Stomach (tissue), 19 donors: ENCODE measurements at places on chromosomes 7 and 10. TPM values are rescaled to one million over a fixed set of nuclear protein-coding genes. Genes with fewer than 3 reads are reported as not detected.

- no peaks in the 10 kb centered on the region for H3K36me3 ChIP-seq
- H3K4me3 ChIP-seq = no peak overlapping the region
- H3K27ac ChIP-seq = no peak overlapping the region
- H3K27me3 ChIP-seq = no peaks in the 10 kb centered on the region
Observed at GRCh38 chr10:60368875-60369546, 20.7 kb downstream of the ANK3 start.

DNA sequence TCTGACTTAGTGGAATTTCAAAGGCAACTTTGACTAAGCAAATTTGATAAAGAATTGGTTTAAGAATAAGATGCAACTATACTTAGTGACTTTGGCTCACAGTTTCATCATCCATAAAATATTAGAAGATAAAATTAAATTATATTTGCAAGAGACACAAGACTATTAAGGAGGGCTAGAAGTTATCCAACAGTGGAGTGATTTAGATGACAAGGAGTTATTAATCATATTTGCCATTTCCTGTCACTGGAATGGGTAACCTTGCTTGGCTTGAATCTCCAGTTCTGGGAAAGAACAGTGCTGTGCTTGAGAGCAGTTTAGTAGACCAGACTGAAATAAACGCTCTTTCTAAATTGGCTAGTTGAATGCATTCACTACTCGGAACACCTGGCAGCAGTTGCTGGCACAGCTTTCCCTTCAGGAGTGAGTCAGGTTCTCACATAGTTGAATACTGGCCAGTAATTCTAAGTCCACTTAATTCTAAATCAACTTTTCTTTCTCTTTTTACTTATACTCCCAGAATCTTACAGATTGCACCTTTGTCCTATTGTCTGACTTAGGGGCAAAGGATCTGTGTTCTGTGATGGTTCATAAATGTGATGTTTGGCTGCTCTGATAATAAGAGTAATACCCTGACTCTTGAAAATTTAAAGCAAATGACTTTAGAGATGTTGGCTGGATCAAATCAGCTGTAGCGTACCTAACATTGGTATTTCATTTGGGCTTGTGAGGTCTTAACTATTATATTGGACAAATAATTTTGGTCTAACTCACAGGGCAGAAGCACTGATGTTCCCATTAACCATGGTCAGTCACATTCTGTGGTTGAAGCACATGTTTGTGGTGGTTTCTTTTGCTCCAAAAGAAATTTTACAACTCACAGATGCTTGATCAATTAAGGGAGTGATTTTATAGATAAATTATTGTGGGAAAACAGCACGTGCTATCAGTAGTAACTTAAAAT lies 16.6 kb downstream of the STMP1 start:
- DNase-seq = peak; percentile 47
- peaks cover 44% of the 10 kb centered on the region for H3K36me3 ChIP-seq
- no peak overlapping the region for H3K4me3 ChIP-seq
- H3K27ac ChIP-seq = no peak overlapping the region
- no peaks in the 10 kb centered on the region for H3K27me3 ChIP-seq

DNA sequence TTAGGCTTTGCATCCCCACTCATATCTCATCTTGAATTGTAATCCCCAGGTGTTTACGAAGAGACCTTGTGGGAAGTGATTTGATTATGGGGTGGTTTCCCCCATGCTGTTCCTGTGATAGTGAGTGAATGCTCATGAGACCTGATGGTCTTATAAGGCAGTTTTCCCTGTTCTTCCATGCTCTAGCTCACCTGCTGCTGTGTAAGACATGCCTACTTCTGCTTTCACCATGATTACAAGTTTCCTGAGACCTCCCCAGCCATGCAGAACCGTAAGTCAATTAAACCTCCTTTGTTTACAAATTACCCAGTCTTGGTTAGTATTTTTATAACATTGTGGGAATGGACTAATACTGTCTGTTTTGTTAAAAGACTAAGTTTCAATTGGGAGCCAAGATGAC lies 35.3 kb upstream of the ZNF92 start:
- no peaks in the 10 kb centered on the region for H3K4me1 ChIP-seq
- no peaks in the 10 kb centered on the region for H3K27me3 ChIP-seq
- H3K4me3 ChIP-seq = no peak overlapping the region
- no peaks in the 10 kb centered on the region for H3K36me3 ChIP-seq
- H3K27ac ChIP-seq = no peak overlapping the region

GRCh38 chr7:71860572-71860971 lies 551.6 kb downstream of the CALN1 start:
- H3K27me3 ChIP-seq = no peaks in the 10 kb centered on the region
- no peaks in the 10 kb centered on the region for H3K4me1 ChIP-seq
- H3K27ac ChIP-seq = no peak overlapping the region
- H3K36me3 ChIP-seq = no peaks in the 10 kb centered on the region

GRCh38 chr10:107880185-107880584 lies 715.7 kb upstream of the SORCS1 start:
- DNase-seq = no peak
- no peaks in the 10 kb centered on the region for H3K4me1 ChIP-seq
- H3K27me3 ChIP-seq = no peaks in the 10 kb centered on the region
- no peak overlapping the region for H3K4me3 ChIP-seq
- no peaks in the 10 kb centered on the region for H3K36me3 ChIP-seq

DNA sequence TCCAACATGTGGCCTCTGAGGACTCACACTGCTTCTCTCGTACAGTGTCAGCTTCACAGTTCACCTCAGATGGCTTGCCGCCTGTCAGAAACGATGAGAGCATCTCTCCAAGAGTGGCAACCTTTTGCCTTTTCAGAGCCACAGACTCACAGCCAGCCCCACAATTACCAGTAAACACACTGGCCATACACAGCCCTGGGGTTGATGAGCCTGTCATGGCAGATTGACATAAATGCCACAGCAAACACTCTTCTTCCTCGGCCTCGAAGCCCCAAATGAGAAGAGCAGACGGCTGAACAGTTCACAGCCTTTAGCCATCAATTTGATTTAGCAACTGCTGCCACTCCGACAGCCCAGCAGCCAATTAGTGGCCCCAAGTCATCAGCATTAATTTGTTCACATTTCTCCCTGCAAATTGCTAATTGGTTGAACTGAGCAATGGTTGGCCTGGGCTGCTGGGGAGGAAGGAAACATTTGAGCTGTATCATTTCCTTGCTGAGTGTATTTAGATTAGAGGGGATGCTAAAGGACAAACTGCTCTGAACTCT lies 1142.9 kb downstream of the SORCS3 start:
- no peak overlapping the region for H3K4me3 ChIP-seq
- H3K4me1 ChIP-seq = no peaks in the 10 kb centered on the region
- H3K36me3 ChIP-seq = no peaks in the 10 kb centered on the region
- H3K27ac ChIP-seq = no peak overlapping the region

DNA sequence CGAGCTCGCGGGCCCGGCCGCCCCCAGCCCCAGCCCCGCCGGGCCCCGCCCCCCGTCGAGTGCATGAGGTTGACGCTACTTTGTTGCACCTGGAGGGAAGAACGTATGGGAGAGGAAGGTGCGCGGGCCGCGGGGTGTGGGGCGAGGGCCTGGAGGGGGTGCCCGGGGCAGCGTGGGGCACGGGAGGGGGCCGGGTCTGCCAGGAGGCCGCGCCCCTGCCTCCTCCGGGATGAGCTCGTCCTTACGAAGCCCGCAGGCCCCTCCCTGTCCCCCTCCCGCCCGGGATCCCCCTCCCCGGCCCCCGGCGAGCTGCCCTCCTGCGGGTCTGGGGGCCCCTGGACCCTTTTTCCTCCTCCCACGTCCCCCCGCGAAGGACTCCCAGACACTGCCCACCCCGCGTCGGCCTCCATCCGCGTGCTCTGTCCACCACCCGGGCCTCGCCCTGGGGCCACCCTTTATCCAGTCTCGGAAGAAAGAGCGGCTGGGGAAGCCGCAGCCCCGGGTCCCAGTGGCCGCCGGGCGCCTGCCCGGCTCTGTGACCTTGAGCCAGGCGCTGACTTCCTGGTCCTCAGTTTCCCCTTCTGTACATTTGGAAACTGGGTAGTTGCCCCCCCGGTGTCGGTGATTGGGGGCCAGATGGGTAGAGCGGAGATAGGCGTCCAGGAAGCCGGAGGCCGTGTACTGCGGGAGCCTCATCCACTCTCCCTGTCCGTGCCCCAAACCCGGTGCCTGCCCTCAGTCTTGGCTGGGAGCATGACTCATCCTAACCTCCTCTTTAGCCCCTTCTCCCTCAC lies 521 bp downstream of the LIMK1 start:
- peak overlapping the region; percentile 92 for H3K4me3 ChIP-seq
- H3K4me1 ChIP-seq = peaks cover 18% of the 10 kb centered on the region
- peak overlapping the region; percentile 84 for H3K27ac ChIP-seq
- no peaks in the 10 kb centered on the region for H3K27me3 ChIP-seq
- H3K36me3 ChIP-seq = peaks cover 23% of the 10 kb centered on the region

DNA sequence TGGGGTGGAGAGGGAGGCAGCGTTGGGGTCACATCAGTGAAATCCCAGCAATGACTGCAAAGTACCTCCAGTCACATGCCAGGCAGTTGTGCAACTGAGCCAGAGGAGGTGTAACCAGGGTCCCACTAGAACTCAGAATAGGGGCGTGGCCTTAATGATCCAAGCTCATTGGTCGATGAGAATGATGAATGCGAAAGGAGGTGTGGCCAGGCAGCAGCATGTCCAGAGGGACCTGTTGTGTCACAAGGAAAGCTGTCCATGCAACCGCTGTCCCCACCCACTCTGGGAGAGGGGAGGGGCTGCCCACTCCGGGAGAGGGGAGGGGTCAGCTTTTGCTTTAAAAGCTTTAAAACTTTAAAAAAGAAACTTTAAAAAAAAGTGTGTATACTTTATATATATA lies 25.3 kb upstream of the MTPAP start:
- H3K4me1 ChIP-seq = peaks cover 3% of the 10 kb centered on the region
- no peak for DNase-seq
- no peaks in the 10 kb centered on the region for H3K36me3 ChIP-seq

- H3K27me3 ChIP-seq = no peaks in the 10 kb centered on the region
- H3K36me3 ChIP-seq = no peaks in the 10 kb centered on the region
- peak within 1 kb of the TSS; percentile 22 for H3K4me3 ChIP-seq
- H3K4me1 ChIP-seq = peaks cover 4% of the 10 kb centered on the region
Observed at GRCh38 chr7:114414156-114415063, at the start of gene FOXP2. TSS of gene FOXP2 (plus strand) at chr7:114414815. CDS start at chr7:114426512, 11,697 bp downstream.

DNA sequence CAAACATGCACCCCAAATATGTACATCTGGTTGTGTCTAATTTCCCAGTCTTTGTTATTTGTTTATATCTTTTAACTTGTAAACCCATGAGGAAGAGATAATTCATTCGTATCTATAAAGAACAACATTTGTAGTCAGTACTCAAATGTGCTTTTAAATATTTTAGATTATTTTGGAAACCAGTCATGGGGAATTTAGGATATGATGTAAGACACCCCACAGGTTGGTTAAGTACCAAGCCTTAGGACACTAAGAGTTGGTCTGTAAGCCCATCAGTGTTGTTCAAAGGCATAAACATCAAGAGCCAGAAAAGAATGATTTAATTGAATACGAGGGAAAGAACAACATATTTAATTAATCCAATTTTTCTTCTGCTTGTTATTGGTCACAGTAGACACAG lies 421.1 kb upstream of the SEMA3C start:
- no peaks in the 10 kb centered on the region for H3K27me3 ChIP-seq
- no peak overlapping the region for H3K27ac ChIP-seq
- no peaks in the 10 kb centered on the region for H3K36me3 ChIP-seq
- H3K4me3 ChIP-seq = no peak overlapping the region
- no peak for DNase-seq
- no peaks in the 10 kb centered on the region for H3K4me1 ChIP-seq

DNA sequence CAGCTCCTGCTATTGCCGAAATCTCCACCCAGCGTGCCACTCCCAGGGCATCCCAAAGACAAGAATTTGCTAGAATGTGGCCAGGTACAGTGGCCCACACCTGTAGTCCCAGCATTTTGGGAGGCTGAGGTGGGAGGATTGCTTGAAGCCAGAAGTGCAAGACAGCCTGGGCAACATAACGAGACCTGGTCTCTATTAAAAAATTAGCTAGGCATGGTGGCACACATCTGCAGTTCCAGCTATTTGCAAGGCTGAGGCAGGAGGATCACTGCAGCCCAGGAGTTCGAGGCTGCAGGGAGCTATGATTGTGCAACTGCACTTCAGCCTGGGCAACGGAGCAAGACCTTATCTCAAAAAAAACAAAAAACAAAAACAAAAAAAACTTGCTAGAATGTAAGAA lies 73.3 kb upstream of the LYZL2 start:
- DNase-seq = no peak
- H3K4me1 ChIP-seq = peaks cover 15% of the 10 kb centered on the region
- no peak overlapping the region for H3K27ac ChIP-seq
- H3K4me3 ChIP-seq = no peak overlapping the region
- no peaks in the 10 kb centered on the region for H3K27me3 ChIP-seq
- H3K36me3 ChIP-seq = no peaks in the 10 kb centered on the region

VPS26A gene
- polyA plus RNA-seq = 37.3 TPM

TMEM254 gene
- polyA plus RNA-seq = 8.8 TPM
